Stimulated activated CD4-positive, alpha-beta T cell treated with anti-CD3 and anti-CD28 coated beads, Interleukin-1b, Interleukin-23, amount 100 ng/mL, for 1 hour (primary cell): ENCODE measurements at places on chromosomes 4 and X.

- DNase-seq, result no peak
Observed at GRCh38 chrX:17602245-17602644, 135.0 kb upstream of the SCML1 start.

- DNase-seq, result no peak
Observed at GRCh38 chr4:91222014-91222413, 1081.8 kb upstream of the GRID2 start.

DNA sequence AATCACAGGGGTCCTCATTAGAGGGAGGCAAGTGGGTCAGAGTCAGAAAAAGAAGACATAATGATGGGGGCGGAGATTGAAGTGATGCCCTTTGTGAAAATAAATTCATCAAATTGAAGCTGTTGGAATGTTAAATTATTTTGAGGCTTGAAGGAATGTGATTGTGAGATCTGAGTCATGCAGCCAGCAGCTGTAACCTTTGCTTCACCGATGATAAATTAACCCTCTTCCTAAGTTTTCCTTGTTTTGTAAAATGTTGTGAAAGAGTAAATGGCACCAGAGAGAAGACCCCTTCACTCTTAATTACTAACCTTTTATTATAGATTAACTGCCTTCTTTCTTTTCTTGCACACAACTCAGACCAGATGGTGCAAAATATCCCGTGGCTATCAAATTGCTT lies 47.7 kb upstream of the FAM9A start:
- DNase-seq, result no peak

DNA sequence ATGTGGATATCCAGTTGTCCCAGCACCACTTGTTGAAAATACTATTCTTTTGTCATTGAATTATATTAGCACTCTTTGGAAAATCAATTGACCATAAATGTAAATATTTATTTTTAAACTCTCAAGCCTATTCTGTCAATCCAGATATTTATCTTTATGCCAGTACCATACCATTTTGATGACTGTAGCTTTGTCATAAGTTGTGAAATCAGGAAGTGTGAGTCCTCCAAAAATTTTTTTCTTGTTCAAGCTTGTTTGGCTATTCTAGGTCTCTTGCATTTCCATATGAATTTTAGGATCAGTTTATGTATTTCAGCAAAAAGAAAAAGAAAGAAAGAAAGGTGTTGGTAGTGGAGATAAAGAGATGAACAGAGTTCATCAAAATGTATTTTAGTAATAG lies 8.2 kb upstream of the SMPX start:
- DNase-seq, result no peak

- DNase-seq, result no peak
Observed at GRCh38 chr4:104446431-104447278, 48.0 kb downstream of the CXXC4 start.
